ENCODE measurements at places on chromosomes 16 and 17.

DNA sequence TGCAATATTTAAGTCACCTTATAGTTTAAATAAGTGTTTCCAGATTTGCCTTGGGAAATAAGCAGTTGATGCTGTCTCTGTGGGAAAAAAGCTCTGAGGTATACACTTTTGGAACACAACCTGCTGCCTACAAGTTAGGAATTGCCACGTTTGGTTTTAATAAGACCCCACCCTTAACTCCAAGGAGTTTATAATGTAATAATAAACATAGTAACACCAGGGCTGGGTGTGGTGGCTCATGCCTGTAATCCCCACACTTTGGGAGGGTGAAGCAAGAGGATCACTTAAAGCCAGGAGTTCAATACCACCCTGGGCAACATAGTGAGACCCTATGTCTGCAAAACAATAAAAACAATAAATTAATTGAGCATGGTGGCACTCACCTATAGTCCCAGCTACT lies 15.9 kb upstream of the SMG1 start:
- DNase-seq, result no peak

DNA sequence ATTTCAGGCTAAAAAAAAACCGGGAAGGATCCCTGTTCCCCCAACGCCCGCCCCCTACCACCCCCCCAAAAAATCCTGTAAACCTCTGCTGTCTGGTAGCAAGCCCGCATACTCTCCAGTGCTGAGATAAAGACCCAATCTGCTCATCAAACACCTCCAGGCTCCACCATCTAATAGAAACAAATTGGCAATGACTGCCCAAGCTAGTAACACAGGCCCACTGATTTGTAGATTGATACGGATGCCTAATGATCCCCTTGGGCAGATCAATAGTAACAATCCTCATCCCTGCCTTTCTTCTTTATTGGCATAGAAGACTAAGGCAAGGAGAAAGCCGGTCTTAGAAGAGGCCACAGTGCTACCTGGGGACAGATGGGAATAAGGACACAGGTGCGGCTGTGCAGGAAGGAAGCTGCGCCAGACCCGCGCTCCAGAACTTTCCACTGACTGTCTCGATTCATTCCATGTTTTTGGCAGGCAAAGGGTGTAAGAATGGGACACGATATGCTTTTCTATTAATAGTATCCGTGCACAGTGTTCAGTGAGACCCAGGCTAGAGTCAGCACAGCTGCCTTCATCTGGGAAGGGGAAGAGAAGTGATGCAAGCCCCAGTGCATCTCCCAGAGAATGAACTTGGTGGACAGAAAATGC lies 407.6 kb upstream of the PSMD7 start:
- DNase-seq, result no peak

- DNase-seq, result peak; percentile 65
Measured at GRCh38 chr17:80254396-80255251, 6.0 kb upstream of the RNF213 start.

DNA sequence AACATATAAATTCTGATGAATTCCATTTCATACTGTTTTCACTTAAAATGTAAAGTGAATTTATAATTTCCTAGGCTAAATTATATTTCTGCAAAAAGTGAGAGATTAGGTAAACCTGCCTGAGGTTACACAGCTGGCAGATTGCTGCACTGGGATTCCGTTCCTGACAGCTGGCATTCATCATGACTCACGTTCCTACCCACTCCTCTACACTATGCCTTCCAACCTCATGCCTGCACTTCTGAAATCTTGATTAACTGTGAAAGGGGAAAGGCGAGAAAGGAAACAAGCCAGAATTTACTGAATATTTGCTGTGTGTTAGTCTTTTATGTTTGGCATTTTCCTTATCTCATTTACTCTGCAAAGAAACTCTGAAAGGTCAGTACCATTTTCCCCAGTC lies 73.3 kb upstream of the MON1B start:
- no peak for DNase-seq

DNA sequence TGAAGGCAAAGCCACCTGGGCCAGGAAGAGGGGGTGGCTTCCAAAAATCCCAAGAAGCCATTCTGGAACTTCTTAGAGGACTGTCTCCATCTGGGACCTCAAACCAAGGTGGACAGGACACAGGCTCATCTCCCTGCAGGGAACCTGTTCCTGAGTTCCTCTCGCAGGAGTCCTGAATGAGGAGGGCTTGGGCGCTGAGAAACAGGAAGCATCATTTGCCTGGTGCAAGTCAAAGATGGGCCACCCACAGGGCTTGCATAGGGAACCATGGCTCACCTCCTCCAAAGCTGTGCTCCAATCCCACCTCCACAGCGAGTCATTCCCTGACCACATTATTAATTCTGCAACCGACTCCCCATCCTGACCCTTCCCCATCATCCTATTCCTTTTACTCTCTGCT lies 55.0 kb upstream of the RPL38 start:
- DNase-seq, result no peak

- DNase-seq, result no peak
Measured at GRCh38 chr16:85873153-85873552, 25.8 kb upstream of the IRF8 start.

DNA sequence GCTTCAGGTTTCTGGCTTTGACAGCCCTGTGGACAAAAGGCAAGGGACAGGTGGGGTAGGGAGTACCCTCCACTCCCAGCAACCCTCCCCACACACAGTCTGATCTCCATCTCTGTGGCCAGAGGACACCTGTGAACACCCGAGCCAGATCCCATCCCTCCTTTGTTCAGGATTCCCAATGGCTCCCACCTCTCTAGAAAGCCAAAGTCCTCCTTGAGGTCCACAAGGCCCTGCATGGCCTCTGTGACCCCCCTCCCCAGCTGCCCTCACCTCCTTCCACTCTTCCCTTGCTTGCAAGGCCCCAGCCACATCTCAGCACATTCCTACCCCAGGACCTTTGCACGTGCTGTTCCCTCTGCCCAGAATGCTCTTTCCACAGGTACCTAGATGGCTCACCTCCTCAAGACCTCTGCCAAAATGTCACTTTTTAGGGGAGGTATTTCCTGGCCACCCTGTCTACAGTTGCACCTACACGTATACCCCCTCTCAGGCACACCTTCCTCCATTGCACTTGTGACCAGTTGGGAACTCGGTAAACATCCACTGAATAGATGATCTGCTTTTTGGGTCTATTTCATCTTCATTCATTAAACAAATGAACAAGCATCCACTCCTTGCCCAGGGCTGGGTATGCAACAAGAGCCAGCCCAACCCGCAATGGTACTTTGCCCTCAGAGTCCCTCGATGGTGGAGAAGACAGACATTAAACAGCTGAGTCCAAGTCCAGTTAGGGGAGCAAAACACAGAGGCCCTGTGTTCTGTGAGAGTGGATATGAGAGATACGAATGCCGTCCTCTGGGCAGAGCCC lies 107.0 kb downstream of the CRLF3 start:
- no peak for DNase-seq

- DNase-seq, result no peak
Measured at GRCh38 chr17:42514279-42514678, 21.8 kb upstream of the NAGLU start.

GRCh38 chr16:23821875-23822688 lies 13.7 kb upstream of the PRKCB start:
- no peak for DNase-seq

DNA sequence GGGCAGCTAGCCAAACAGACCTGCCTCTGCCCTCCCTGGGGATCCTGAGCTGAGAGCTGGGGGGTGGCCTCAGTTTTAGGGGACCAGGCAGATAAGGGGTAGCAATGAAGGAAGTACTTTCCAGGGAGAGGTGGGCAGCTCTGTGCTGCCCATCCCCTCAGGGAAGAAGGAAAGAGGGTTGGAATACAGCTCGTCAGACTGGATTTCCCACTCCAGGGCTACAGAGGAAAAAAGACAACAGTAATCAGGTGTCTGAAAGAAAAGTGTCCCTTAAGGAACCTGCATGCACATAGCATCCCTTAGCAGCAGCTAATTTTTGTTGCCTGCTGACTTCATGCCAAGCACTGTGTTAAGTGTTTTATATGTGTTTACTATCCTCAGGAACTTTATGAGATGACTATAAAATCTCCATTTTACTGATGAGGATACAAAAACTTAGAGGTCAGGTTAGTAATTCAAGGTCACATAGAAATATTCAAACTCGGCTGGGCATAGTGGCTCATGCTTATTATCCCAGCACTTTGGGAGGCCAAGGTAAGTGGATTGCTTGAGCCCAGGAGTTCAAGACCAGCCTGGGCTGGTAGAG lies 3.2 kb upstream of the MRPL58 start:
- DNase-seq, result no peak

DNA sequence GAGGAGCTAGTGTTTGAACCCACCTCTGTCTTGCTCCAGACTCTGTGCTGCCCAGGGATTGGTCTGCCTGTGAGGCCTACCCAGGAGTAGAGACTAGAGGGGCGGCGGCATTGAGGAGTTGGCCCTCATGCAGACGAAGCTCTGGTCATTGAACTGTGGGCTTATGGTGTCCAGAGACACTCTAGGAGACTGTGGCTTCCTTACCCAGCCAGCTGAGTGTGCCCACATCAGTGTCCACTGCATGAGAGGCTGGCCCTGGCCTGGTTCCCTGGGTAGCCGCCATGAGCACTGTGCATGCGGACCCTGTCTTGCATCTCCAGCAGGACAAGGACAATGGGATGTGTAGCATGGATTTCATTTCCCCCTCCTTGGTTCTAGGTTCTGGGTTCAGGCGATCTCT lies 14.0 kb downstream of the SGSM2 start:
- DNase-seq, result no peak

DNA sequence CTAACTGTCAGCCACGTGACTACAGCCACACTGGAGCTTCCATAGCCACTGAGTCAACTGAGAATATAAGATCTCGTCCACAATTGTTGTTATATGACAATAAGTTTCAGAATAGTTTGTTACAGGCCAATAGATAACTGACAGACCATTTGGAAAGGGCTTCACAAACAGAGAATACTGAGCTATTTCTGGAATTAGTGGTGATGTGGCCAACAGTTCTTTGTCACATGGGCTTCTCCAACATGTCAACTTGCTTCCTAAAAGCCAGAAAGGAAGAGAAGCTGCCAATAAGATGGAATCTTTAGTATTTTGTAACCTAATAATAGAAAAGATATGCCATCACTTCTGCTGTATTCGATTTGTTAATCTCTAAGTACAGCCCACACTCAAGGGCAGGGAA lies 1220.4 kb downstream of the CDH8 start:
- no peak for DNase-seq

- DNase-seq, result no peak
Measured at GRCh38 chr16:56889206-56889605, 24.2 kb downstream of the SLC12A3 start.

- DNase-seq, result no peak
Measured at GRCh38 chr17:32928586-32929535, 908 bp downstream of the TMEM98 start.

DNA sequence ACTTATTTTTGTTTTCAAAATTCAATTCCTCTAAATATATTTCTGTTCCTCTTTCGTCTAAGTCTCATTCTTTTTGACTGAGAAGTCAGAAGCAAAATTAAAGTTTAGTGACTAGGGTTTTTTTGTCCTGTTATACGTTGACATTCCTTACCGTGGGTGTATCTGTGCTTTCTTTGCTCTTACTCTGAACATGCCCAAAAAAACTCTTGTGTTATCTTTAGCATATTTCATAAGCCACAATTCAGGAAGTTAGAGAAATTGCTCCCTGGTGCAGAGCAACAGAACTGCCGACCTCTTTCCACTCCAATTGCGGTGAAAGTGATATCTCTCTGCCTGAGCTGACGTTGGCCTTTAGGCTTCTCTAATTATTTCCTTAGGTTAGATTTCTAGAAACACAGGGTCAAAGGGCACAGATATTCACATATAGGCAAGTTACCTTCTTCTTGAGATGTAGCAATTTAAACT lies 65.7 kb downstream of the CENPV start:
- DNase-seq, result peak; percentile 84

DNA sequence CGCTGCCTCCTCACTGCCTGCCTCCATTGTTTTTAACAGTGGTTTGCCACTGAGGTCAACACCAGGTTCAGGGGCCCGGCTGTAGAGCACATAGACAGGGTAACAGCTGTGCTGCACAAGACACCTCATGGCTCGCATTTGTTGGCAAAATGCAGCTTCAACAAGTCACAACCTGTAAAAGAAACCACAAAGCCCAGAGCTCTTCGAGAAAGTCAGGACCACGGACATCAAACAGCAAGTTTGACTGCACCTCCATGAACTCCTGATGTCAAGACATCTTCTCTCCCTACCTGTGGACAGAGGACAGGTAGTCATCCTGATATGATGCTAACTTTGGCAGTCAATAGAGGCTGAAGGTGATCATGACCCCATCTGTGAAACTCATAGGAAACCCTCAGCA lies 142.4 kb upstream of the SOX9 start:
- DNase-seq, result no peak

DNA sequence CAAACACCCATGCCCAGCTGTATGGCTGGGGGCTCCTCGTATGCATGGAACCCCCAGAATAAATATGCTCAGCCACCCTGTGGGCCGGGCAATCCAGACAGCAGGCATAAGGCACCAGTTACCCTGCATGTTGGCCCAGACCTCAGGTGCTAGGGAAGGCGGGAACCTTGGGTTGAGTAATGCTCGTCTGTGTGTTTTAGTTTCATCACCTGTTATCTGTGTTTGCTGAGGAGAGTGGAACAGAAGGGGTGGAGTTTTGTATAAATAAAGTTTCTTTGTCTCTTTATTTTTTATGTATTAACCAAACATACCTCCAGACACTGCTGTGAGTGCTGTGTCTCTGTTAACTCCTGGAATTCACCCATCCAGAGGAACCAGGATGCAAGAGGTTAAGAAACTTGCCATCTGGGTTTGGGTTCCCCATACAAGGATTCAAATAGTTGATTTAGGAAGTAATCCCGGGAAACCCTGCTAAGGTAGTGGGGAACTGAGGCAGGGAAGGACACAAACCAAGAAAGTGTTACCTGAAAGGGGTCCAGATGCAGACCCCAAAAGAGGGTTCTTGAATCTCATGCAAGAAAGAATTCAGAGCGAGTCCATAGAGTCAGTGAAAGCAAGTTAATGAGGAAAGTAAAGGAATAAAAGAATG lies 37.4 kb upstream of the IL21R start:
- no peak for DNase-seq

- DNase-seq, result no peak
Measured at GRCh38 chr16:85998868-85999729, 100.1 kb downstream of the IRF8 start.

DNA sequence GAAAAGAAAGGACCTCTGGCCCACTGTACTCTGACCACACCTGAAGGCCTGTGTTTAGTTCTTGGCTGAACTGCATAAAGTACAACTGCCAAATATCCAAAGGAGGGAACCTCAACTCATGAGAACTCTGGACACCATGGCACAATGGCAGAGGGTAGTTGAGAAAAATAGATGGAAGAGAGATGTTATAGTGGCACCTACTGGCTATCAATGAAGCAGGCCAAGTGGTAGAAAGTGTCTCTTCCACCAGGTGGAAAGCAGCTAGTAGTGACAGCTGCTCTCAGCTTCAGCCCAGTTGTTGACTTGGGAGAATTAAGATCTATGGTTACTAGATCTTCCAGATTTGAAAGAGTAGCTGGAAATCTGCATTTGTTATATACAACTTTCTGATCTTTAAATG lies 3.2 kb downstream of the MED31 start:
- DNase-seq, result no peak

DNA sequence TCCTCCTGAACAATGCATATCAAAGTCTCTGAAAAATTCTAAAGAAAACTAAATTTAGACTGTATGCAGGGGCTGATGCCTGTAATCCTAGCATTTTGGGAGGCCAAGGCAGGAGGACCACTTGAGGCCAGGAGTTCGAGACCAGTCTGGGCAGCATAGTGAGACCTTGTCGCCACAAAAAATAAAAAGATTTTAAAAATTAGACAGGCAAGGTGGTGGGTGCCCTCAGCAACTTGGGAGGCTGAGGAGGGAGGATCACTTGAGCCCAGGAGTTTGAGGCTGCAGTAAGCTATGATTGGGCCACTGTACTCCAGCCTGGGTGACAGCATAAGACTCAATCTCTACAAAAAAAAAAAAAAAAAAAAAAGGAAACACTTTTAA lies 30.1 kb upstream of the MMD start:
- no peak for DNase-seq

All from SW 1271 (cell line).